ENCODE measurements at places on chromosomes 3 and 15. TPM values are rescaled to one million over a fixed set of nuclear protein-coding genes. Genes with fewer than 3 reads are reported as not detected.

DNA sequence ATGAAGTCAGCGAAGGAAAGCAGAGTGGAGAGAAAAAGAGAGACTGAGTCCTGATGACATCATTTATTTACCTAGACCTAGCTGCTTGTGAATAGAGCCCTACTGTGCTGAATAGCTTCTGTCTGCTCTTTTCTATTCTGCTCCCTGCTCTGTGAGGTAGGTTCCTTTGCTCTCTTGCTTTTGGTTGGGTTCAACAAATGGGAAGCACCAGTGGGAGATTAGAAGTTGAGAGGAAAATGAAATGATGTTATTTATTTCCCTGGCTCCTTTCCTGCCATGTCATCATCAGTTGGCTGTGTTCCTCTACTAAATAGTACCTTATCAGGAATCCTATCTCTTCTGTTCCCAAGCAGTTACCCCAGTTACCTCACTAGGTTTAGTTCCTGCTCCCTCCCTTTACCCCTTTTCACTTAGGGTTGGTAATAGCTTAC is 23.5 kb downstream of the DTWD1 start:
- DNase-seq, result no peak

GRCh38 chr3:102233881-102234280 is 200.9 kb upstream of the ZPLD1 start:
- DNase-seq, result no peak

DNA sequence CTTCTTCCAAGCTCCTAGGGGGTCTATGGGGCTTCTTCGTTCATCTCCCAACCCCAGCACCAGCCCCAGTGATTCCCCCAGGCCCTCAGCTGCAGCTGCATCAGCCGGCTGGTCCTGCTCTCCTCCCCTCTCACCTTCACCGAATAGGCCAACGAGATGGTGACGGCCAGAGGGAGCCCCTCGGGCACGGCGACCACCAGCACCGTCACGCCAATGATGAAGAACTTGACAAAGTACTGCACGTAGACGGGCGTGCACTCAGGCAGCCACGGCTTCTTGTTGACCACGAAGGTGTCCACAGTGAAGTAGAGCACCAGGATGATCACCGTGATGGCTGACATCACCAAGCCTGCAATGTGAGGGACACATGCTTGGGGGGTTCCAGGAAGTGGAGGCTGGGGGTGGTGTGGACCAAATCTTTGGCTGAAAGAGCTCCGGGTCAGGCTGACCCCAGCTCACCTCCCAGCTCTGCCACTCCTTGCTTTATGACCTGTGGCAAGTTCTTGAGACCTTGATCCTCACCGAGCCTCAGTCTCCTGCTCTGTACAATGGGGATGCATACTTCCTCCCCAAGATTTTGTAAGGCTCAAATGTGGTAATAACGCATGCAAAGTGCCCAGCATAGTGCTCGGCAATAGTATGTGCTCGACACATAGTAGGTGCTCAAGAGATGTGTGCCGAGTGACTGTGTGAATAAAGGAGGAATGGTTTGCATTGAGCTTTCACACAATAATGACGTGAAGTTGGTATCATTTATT is 54.6 kb upstream of the SEC13 start:
- DNase-seq, result no peak

GRCh38 chr15:51619331-51620035 is 3.1 kb downstream of the DMXL2 start:
- DNase-seq, result no peak

GRCh38 chr15:47794252-47794914 is 77.1 kb downstream of the SEMA6D start:
- no peak for DNase-seq

DNA sequence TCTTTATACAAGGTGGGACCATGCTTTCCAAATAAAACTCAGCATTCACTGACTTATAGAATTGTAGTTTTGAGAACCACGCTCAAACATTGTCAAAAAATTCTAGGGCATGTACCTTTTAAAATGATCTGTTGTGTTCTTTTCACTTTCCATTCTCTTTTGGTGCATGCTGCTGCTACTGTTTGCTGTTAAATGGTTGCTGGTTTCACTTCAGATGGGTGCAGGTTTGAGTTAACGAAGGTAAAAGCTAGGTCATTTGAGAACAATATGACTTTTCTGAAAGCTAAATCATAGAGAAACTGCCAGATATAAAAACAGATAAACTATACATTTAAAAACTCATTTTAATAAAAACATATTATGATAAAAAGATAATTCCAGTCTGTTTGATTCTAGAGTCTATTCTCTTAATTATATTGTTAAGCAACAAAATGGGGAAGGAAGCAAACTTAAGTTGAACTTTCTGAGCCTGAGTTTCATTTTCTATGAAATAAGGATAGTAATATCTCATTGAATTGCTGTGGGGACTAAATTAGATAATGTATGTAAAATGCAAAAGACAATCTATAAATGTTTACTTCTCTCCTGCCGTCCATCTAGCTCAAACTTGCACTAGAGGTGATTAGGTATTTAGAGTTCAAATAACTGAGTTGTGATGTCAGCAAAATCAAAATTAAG is 82.4 kb downstream of the OXSM start:
- no peak for DNase-seq

DNA sequence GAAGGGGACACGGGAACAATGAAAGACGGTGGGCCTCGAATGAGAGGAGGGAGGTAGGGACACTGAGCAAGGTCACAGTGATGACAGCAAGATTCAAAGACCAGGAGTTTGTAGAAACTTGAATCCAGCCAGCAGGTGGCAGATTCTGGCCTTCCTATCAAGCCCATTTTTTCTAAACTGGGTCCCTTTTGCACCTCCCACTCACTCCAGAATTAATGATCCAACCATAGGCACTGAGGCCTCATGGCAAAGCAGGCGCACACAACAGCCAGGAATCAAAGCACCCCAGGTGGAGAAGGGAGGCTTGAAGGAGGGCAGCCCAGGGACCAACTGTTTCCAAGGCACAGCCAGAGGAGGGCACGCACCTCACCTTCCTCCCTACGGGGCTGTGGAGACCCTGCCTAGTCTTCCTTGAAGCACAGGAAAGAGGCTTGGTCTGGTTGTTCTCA is 90.2 kb downstream of the ANP32A start:
- no peak for DNase-seq

DNA sequence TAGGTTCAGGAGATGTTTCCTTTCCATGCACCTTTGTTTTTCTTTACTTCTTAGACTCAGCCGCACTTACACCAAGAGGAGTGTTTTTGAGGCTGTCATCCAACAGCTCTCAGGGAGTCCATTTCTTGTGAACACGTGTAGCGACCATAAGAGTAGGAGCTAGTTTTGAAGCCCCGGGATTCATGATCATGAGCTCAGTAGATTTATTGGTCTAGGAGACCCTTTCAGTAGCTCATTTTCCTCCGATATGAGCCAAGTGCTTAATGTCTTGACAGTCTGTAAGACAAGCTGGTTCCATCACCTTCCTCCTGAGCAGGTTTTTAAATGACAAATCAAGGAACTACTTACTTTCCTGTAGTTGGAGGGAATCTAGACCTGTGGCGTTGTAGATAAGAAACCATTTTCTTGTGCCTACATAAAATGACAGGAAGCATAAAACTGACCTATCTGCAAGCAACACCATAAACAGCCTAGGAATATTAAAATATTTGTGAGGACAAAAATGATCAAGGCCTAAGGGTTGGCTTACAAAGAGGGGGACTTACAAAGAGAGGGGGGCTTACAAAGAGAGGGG is 172.6 kb upstream of the BHLHE40 start:
- DNase-seq, result no peak

GRCh38 chr3:3200632-3201212 is 21.2 kb upstream of the CRBN start:
- DNase-seq, result peak; percentile 13

DNA sequence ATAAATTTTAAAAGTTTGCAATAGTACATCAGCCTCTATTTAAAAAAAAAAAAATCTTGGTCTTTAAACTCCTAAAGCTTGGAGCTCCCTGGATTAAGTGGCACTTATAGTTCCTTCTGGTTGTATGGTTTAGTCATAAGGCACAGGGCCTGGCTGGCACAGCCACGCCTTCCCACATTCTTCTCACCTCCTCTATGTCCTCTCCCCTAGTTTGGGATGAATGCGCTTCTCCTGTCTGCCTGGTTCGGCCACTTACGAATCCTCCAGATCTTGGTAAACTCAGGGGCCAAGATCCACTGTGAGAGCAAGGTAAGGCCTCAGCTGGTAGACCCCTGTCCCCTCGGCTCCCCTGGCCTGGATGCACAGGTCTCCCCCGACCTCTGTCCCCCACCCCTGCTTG is 10.0 kb downstream of the ANKDD1A start:
- DNase-seq, result no peak

DNA sequence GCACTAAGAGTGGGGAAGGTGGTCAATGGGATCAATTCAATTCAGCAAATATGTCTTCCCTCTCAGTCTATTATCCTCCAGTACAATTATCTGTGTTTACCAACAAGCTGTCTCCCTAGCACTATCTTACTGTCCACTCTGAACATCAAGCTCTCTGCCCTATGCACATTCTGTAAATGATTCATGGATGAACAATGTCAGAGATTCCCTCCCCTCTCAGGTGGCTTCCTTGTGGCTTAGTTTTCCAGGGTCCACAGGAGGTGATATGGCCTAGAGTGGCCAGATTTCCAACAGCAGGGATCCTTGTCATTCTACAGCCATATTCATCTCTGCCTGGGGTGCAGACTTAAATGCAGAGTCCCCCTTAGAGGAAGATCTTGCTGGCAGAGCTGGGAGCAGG is 225.1 kb downstream of the UACA start:
- DNase-seq, result no peak

GRCh38 chr15:60906146-60906674 is 322.9 kb downstream of the RORA start:
- DNase-seq, result no peak

DNA sequence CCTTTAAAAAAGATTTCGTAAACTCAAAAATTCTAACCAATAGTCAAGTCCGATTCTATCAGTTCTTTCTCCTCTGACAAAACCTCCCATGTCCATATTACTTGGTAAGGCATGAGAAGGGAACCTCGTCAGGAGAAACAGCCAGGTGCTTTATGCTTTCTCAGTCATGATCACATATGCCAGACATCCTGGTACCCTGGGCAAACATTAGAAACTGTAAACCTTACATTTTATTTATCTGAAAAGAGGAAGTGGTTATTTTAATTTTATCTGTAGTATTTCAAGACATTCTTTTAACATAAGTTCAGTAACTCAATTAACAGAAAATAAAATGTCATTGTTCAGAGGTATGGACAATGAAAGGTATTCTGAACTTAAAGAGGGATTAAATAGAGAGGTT is 474.8 kb upstream of the GBE1 start:
- DNase-seq, result no peak

DNA sequence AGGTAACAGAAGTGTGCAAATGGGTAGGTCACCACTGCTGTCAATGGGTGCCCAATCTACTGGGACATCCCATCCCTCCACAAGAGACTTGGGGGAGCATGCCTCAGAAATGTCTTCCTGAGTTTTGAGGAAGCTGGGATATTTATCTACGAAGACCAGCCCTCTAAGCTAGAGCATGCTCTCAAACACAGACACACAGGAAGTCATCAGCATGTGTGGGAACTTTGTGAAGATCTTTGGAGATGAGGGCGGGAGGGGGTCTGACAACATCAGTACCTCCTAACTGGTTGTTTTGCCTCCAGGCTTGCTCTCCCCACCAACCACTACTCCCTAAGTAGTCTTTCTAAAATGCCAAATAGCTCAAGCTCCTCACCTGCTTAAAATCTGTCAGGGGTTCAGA is 3.5 kb upstream of the MEF2A start:
- DNase-seq, result no peak

DNA sequence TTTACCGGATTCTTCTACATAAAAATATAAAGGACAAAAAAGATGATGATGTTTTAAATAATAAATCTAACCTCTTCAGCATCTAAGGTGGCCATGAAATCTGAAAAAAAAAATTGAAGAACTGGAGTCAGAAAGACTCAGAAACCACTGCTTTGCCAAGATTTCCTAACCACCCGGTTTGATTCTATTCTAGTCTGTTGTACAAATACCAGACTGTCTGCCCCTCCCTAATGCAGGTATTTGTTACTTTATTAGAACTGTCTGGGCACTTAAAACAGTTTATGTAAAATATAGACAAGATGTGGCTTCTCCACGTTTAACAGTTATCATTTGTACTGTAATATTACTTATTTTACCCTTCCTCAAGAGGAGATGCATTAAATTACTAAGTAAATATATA is 48.8 kb downstream of the UACA start:
- no peak for DNase-seq

DNA sequence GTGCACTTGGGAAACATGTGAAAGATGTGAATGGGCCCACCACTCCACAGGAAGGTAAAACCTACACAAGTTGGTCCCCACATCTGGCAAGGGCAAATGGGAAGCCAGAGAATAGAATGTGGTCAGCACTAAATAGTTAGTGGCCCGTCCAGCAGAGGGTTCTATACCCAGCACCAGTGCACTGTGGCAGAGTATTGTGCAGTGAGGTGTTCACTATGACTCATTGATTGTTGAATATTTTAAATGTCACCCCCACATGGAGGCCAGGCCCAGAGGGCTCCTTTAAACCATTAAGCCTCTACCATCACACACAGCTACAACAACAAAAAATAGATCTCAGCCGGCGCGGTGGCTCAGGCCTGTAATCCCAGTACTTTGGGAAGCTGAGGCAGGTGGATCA is 11.7 kb downstream of the FRMD5 start:
- no peak for DNase-seq

- no peak for DNase-seq
Observed at GRCh38 chr15:60408463-60408981, 10.7 kb upstream of the ANXA2 start.

DNA sequence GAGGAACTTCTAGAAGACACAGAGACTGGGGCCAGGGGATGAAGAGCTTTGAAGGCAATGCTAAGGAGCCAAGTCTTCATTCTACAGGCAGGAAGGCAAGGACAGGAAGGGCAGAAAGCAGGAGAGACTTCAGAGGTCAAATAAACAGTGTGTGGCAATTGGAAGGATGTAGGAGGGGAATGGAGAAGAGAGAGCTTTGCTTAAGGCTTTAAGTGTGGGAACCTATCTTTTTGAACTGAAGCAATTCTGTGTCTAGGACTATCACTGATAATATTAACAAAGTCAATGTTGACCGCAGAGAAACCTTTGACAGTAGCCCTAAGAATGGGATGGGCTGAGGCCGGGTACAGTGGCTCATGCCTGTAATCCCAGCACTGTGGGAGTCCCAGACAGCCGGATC is 325.0 kb downstream of the FOXP1 start:
- no peak for DNase-seq

Gene CTDSPL
- polyA plus RNA-seq, result 40.4 TPM

Gene CCDC13
- 0.20 TPM for polyA plus RNA-seq

Gene CRABP1
- polyA plus RNA-seq, result not detected

Gene WDR49
- polyA plus RNA-seq, result not detected

Measured in AG04450 (cell line).